ENCODE measurements at places on chromosomes 3 and 15.

GRCh38 chr3:56076746-56077145, 391.5 kb downstream of the ERC2 start:
- no peak for DNase-seq

DNA sequence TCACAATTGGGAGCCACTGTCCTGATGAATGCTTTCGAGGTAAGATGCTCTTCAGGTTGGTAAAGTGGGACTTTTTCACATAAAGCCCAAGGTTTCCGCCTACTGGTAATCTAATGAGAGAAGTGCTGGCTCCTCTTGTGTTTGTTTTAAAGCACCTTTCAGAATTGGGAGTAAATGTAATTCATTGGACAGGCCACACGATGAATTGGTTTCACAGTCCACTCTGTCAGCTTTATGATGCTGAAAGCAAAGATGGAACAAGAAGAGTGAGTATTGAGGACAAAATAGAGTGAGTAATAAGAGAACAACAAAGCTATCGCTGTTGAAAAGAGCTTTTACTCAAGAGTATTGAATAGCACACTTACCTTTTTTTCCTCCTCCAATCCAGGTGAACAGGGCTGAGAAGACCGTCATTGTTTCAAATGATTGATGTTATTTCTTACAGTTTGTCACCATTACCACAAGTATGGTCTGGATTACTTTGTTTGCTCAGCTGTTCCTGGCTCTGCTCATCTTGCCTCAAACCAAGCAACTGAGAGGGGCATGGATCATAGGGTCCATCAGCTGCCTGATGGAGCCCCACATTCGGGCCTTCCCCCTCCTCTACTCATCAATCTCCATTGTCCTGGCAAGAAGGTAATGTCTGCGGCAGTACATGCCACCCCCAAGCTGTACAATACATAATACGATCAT, 136.1 kb upstream of the CNTN4 start:
- DNase-seq: no peak

- no peak for DNase-seq
Observed at GRCh38 chr15:70043590-70043989, 54.1 kb downstream of the TLE3 start.

DNA sequence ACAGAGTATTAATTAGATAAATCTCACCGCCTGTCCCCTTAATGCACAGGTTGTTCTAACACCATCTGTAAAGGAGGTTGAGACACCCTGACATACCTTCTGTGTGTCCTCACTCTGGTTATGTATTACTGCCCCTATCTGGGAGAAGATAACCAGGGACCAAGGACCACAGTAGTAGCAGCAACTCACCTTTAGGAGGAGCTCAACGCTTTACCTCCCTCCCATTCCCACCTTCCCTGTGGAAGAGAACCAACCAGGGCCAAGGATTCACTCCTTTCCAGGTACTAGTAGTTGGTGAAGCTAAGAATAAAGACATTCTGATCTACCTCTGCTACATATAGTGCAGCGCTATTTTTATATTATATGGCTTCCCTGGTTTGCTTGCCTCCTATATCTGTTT, 232.6 kb downstream of the MEX3B start:
- no peak for DNase-seq

DNA sequence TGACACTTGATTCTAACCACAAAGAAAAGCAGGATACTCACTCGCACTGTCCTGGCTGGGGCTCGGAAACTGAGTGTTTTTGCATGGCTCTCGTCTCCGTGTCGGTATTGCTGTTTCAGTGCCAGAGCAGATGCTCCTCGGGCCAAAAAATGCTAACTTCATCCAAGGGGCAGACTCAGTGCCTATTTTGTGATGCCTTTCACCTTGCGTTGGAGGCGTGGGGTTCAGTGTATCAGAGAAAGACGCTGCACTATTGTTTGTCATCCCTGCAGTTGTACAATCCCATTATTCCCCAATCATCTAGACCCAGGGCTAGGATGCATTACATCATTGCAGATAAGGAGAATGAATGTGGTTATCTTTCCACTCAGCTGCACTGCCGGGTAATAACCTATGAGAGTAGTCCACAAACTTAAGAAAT, 1.4 kb downstream of the CACNA2D3 start:
- DNase-seq: no peak

DNA sequence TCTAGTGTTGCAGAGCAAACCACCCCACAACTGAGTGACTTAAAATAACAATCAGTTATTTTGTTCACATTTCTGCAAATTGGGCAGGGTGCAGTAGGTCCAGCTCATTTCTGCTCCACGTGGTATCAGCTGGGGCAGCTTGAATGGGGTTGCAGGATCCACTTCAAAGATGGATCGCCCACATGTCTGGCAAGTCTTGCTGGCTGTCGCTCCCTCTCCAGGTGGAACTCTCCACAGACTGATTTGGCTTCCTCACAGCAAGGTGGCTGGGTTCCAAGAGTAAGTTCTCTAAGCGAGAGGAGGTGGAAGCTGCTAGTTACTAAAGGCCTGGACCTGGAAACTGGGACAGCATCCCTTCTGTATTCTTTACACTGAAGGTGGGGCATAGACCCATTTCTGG, 213.3 kb downstream of the SLC9A9 start:
- DNase-seq: no peak

GRCh38 chr15:44713006-44713966, 2.0 kb downstream of the B2M start:
- DNase-seq: no peak

GRCh38 chr3:179948740-179949139, 88.0 kb downstream of the PEX5L start:
- DNase-seq: no peak

DNA sequence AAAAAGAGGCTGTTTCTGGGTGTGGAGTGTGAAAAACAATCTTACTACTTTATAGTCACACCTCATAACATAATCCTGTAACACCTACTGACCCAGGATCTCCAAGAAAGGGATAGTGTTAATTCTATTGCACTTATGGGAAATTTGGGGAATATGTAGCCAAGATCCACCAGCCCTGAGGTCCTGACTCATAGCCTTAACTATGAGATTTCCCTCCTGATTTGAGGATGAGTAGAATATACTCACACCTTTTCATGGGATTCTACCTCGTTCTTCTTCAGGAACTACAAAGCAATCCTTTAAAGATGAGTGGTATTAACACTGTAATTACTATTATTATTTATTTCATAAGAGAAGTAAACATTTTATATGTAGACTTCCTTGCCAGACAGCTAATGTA, 315.2 kb downstream of the MECOM start:
- DNase-seq: no peak

DNA sequence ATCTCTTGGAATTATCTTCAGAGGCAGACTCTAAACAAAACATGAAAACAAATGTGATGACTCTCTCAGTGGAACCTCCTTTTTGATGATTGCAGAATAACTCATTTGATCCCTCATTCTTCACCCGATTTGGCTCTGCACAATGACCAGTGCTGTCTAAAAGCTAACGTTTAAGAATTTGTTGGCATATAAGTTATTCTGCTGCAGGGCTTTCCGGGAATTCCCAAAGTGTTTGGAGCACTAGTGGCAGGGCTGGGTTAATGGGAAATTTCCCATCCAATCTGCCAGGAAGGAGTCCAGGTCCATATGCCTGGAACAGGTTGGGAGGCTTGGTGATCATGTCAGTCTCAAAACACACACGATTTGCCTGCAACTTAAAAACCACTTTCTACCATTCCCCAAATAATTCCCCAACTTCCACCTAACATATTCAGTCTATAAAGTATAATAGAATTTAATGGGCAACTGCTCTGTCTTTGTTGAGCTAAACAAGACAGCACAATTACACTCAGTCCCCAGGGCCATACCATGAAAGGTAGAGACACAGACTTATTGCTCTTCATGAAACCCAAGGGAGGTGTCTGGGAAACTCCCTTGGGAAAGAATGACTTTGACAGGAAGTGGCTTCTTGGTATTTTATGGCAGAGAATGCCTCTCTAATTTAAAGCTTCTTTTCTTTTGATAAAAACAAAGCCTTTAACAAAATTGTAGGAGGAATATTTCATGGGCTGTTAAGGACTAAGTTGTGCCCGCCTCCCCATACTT, 38.0 kb downstream of the ARRDC4 start:
- DNase-seq: no peak

DNA sequence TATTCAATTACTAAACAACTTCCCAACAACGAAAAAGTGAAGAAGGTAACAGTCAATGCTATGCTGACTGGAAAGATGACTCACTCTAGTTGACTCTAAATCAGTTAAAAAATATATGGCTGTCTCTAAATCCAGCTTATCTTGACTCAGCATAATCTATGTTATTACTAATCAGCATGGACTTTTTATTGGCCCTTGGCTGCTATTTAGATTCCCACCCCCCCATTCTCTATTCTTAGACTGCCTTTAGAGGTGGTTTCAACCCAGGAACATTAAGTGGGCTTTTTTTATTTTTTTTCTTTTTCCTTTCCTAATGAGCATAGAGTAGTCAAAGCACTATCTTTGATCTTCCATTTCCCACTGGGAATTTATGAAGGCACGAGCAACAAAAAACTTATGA, 1.9 kb downstream of the PCOLCE2 start:
- DNase-seq: no peak

GRCh38 chr15:29134641-29135308, 134.8 kb downstream of the NSMCE3 start:
- DNase-seq: no peak

DNA sequence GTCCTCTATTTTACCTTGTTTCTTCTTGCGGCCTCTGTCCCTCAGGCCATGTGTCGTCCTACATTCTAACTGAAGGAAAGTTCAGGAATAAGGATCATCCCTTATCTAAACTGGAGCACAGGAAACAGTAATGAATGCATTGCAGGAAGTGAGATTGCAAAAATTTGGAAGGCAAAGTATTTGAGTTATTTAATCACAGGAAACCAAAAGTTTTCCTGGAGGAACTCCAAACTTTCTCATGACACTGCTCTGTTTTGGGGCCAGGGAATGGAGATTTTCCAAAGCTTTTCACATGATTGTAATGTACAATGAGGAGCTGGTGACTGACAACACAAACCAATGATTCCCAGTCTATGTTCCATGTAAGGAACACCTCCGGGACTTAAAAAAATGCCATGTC, 57.8 kb upstream of the PLSCR4 start:
- DNase-seq: no peak

GRCh38 chr3:52225452-52226228, at the start of gene TLR9:
Gene TLR9, minus strand, starts transcription at chr3:52225645. Its CDS starts 116 bp downstream, at chr3:52225529.
- DNase-seq: peak; percentile 45

DNA sequence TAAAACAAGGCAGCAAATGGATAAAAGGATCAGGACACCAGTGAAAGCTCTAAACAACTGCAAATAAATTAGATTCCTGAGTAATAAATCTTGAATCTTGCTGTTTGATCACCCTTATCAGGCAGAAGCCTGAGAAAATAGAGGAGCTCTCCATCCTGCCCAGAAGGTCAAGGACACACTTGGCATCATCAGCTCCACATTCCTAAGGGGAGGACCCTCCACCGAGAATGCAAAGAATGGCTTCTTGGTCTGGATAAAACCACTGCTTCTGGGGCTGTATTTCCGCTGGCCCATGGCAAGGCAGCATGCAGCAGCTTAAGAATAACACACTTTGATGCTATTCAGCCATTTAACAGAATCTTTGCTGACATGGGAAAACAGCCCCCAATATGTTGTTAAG, 108.9 kb upstream of the TSC22D2 start:
- DNase-seq: no peak

- DNase-seq: no peak
Observed at GRCh38 chr3:122982216-122983185, 45.1 kb downstream of the SEMA5B start.

GRCh38 chr3:194253270-194253669, 97.9 kb downstream of the CPN2 start:
- no peak for DNase-seq

- DNase-seq: no peak
Observed at GRCh38 chr3:111823341-111823855, 35.7 kb upstream of the PHLDB2 start.

GRCh38 chr15:60208709-60209108, 189.1 kb downstream of the ANXA2 start:
- DNase-seq: no peak

GRCh38 chr15:45431511-45431910, 53.2 kb upstream of the GATM start:
- no peak for DNase-seq

GRCh38 chr15:63436872-63437375, 55.3 kb upstream of the CA12 start:
- no peak for DNase-seq
